ENCODE measurements at places on chromosomes 3 and 15. TPM values are rescaled to one million over a fixed set of nuclear protein-coding genes. Genes with fewer than 3 reads are reported as not detected.

- H3K4me3 ChIP-seq: peak overlapping the region; percentile 29
- H3K27ac ChIP-seq: no peak overlapping the region
- no peaks in the 10 kb centered on the region for H3K36me3 ChIP-seq
- H3K27me3 ChIP-seq: peaks cover 11% of the 10 kb centered on the region
- peaks cover 17% of the 10 kb centered on the region for H3K4me1 ChIP-seq
These were observed 3.6 kb upstream of the PRRT3 start for GRCh38 chr3:9955611-9956352.

DNA sequence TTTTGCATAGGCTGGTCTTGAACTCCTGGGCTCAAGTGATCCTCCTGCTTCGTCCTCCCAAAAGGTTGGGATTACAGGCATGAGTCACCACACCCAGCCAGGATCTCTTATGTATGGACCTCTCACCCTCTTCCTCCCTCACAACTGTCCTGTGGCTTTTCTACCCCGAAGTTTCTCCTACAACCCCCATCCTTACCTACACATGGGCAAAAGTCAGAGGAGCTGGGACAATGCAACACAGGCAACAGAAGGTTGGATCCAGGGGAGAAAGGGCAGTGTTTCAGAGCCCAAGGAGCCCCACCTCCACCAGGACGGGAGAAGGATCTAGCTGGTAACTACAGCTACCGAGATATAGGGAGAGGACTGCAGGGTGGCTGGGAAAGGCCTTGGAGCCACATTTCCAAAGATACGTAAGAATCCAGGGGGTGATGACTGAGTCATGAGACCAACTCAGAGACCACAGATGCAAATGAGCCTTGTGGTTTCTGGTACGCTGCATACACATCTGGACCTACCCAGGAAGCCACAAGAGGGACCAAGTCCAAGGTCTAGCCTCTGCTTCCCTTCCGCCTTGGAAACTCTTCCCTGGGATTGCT, 13.6 kb downstream of the IGDCC4 start:
- H3K4me3 ChIP-seq: no peak overlapping the region
- H3K4me1 ChIP-seq: peaks cover 24% of the 10 kb centered on the region

DNA sequence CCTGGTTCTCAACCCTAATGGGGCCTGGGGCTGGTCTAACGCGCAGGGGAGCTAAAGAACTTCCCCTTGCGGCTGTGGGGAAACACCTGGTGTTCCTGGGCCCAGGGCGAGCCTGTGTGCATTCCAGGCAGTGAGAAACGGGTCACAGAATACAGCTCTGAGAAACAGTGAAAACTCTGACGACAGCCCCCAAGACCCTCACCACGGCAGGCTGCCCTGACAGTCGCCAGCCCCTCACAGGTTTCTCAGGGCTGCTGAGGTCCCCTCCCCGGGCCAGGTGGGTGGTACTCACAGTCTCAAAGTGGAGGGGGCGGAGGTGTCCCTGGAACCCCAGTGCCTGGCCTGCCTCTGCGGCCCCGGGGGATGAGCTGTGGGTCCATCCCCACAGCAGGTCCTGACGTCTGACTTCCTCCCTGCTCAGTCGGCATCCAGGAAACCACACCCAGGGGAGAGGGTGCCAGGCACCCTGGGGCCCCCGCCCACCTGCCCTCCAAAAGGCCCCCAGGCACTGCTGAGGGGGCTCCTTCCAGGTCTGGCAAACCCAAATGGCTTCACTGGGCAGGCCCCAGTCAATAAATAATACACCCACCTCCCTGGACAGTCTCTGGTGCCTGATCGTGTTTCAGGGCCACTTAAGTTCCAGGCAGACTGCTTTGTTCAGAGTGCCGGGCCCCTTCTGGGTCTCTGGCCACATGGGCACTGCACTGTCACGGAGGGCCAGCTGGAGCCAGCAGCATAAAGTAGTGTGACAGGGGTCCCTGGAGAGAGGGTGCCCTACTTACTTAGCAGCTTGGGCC, 57.7 kb downstream of the IQSEC1 start:
- H3K4me1 ChIP-seq: peaks cover 36% of the 10 kb centered on the region
- no peaks in the 10 kb centered on the region for H3K36me3 ChIP-seq
- H3K27me3 ChIP-seq: no peaks in the 10 kb centered on the region
- no peak overlapping the region for H3K4me3 ChIP-seq
- no peak for DNase-seq

DNA sequence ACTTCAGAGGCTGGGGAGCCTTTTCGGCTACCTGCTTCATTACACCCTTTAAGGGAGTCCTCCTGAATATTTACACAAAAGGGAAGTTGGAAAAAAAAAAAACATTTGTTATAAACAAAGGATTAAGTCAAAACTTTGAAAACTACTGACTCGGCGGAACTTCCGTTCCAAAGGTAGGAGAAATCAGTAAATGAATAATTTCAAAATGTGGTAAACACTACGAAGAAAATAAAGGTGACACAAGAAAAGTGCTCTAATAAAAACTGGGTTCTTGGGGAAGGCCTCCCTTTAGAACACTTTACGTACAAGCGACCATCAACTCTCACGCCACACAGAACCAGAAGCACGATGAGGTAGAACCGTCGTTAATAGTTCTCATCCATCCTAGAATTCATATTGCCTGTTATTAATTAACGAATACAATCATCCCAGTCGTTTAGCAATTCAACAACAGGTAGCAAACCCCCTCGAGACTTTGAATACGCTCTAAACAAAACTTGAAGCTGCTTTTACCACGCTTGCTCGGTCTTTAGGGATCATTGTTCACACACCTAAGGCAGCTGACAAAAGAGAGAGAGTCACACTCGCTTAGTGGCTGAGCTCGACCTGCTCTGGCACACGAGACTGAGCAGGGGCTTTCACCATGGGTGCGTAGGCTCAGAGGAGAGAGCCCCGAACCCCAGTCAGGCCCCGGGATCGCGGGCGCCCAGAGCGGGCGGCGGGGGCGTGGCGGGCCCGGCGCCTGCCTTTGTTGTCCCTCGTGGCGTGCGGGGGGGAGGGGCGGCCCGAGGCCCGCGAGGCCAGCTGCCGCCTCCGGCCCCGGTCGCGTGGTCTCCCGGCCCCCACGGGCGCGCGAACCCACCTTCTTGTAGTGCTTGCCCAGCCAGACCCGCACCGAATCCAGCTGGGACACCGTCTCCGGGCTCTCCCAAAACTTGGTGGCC, 680 bp downstream of the SMARCC1 start:
- no peaks in the 10 kb centered on the region for H3K27me3 ChIP-seq
- H3K27ac ChIP-seq: peak overlapping the region; percentile 93
- DNase-seq: peak; percentile 73
- H3K4me1 ChIP-seq: peaks cover 3% of the 10 kb centered on the region

- no peaks in the 10 kb centered on the region for H3K27me3 ChIP-seq
- H3K27ac ChIP-seq: no peak overlapping the region
- DNase-seq: no peak
- H3K4me3 ChIP-seq: no peak overlapping the region
- H3K4me1 ChIP-seq: no peaks in the 10 kb centered on the region
These were observed 15.9 kb upstream of the DRD3 start for GRCh38 chr3:114194750-114195149.

GRCh38 chr3:171900446-171900845, 57.3 kb downstream of the TMEM212 start:
- H3K27ac ChIP-seq: no peak overlapping the region
- H3K4me1 ChIP-seq: peaks cover 4% of the 10 kb centered on the region
- H3K36me3 ChIP-seq: no peaks in the 10 kb centered on the region
- no peak overlapping the region for H3K4me3 ChIP-seq
- DNase-seq: no peak

GRCh38 chr3:69499899-69500421, 114.1 kb upstream of the FRMD4B start:
- H3K27ac ChIP-seq: no peak overlapping the region
- no peaks in the 10 kb centered on the region for H3K36me3 ChIP-seq
- DNase-seq: no peak

DNA sequence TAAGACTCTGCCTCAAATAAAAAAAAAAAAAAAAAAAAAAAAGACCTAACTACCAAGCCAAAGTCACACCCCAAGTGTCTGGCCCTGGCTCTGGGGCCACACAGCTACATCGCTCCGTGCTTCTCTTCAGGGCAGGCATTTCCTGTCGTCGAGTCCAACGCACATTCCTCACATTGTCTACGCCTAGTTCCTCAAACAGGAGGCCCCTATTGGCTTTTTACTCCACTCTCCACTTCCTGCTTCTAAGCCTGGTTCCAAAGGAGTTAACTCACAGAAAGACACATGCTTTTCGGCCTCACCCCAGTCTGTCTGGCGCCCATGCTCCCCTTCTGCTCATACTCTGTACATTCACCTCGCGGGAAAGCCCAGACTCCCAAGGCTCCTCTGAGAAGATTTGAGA, 28.8 kb downstream of the KNG1 start:
- no peaks in the 10 kb centered on the region for H3K27me3 ChIP-seq
- no peaks in the 10 kb centered on the region for H3K36me3 ChIP-seq
- peak overlapping the region; percentile 24 for H3K27ac ChIP-seq
- no peak overlapping the region for H3K4me3 ChIP-seq
- DNase-seq: no peak

- H3K4me1 ChIP-seq: no peaks in the 10 kb centered on the region
- no peak overlapping the region for H3K4me3 ChIP-seq
- no peak for DNase-seq
- no peaks in the 10 kb centered on the region for H3K36me3 ChIP-seq
- H3K27ac ChIP-seq: no peak overlapping the region
These were observed 20.5 kb downstream of the ATP8B4 start for GRCh38 chr15:50098545-50098944.

GRCh38 chr3:122975163-122975923, 52.2 kb downstream of the SEMA5B start:
- no peaks in the 10 kb centered on the region for H3K27me3 ChIP-seq
- H3K4me1 ChIP-seq: peaks cover 37% of the 10 kb centered on the region
- no peak overlapping the region for H3K27ac ChIP-seq
- no peaks in the 10 kb centered on the region for H3K36me3 ChIP-seq
- peak overlapping the region; percentile 12 for H3K4me3 ChIP-seq
- DNase-seq: no peak

DNA sequence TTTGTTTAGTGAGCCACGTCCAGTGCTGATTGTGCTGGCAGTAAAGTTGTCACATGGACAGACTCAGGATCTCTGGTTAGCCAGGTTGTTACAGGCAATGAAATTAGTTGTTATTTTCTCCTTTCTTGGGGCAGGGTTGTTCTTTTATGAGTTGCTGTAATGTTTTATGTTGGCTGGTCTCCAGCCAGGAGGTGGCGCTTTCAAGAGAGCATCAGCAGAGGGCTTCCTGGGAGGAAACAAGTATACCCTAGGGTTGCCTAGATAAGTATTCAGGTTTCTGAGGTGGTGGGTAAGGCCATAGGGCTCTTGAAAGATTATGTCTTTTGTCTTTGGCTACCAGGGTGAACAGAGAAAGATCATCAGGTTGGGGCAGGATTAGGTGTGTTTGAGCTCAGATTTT, 14.5 kb upstream of the CFAP20DC start:
- DNase-seq: peak; percentile 50
- H3K4me3 ChIP-seq: no peak overlapping the region
- no peak overlapping the region for H3K27ac ChIP-seq
- H3K36me3 ChIP-seq: no peaks in the 10 kb centered on the region
- H3K4me1 ChIP-seq: no peaks in the 10 kb centered on the region

GRCh38 chr3:11434017-11434526, 161.9 kb downstream of the ATG7 start:
- no peaks in the 10 kb centered on the region for H3K4me1 ChIP-seq
- DNase-seq: no peak
- no peak overlapping the region for H3K4me3 ChIP-seq
- no peaks in the 10 kb centered on the region for H3K27me3 ChIP-seq

DNA sequence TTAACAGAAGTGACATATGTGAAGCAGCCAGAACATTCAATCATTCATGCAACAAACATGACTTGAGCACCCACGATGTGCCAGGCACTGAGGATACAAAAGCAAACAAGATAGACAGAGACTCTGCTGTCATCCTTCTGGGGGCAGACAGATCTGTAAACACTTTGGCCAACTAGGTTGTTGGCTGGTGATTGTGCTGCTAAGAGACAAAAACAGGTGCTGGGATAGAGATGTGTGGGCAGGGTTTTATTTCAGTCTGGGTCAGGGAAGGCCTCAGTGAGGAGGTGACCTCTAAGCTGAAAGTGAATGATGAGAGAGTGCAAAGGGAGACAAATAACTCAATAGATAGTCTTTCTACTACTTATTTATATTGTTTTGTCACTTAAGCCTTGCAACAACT, 147.0 kb upstream of the VEPH1 start:
- no peak for DNase-seq
- no peak overlapping the region for H3K4me3 ChIP-seq

DNA sequence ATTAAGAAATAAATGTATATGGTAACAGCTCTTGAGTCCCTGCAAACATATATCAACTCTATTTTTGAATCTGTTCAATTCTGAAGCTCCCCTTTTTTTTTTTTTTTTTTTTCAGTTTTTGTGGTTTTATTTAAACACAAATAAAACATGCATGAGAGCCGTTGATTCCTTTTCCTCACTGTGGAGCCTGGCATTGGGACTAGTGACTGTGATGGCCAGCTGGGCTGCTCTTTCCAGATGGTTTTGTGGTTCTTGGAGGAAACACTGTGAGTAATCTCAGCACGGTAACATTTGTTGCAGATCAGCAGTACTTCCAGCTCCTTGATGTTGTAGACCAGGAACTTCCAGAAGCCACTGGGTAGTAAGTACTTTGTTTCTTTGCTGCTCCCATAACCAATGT, 15.9 kb downstream of the EMC7 start:
- no peak for DNase-seq
- H3K27ac ChIP-seq: no peak overlapping the region
- no peak overlapping the region for H3K4me3 ChIP-seq

- no peak for DNase-seq
- H3K4me3 ChIP-seq: no peak overlapping the region
These were observed 77.9 kb downstream of the APBA2 start for GRCh38 chr15:28963711-28964081.

DNA sequence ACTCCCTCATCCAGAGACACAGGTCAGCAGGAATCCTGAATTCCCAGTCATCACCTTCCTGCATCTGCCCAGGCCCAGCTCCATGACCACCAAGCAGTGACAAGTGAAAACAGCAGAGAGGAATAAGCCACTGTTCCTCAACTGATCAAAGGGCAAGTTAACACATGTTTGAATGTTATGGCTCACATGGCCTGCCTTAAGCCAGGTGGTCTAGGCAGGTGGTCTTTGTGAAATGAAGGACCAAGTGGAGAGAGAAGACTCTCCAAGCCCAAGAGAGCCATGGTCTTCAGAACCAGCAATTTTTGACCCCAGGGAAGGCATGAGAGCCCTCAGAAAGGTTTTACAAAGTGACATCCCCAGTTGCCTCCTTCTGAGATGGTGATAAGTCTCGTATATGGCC, 161.8 kb downstream of the EPHB1 start:
- no peaks in the 10 kb centered on the region for H3K36me3 ChIP-seq
- no peaks in the 10 kb centered on the region for H3K27me3 ChIP-seq
- no peak overlapping the region for H3K27ac ChIP-seq
- no peak for DNase-seq
- no peaks in the 10 kb centered on the region for H3K4me1 ChIP-seq
- H3K4me3 ChIP-seq: no peak overlapping the region

GRCh38 chr3:9115336-9115735, 134.1 kb downstream of the SRGAP3 start:
- DNase-seq: no peak
- no peaks in the 10 kb centered on the region for H3K27me3 ChIP-seq

EAF2 gene
- total RNA-seq: 6.0 TPM

GJD2 gene
- 0.78 TPM for total RNA-seq

VGLL3 gene
- total RNA-seq: 13.4 TPM

PIERCE2 gene
- total RNA-seq: 1.4 TPM

LMAN1L gene
- total RNA-seq: not detected
